Fibroblast of skin of scalp (primary cell): ENCODE measurements at places on chromosomes 6 and 20.
A peak's percentile ranks its signal among the peaks of the same experiment; 100 is the strongest.

DNA sequence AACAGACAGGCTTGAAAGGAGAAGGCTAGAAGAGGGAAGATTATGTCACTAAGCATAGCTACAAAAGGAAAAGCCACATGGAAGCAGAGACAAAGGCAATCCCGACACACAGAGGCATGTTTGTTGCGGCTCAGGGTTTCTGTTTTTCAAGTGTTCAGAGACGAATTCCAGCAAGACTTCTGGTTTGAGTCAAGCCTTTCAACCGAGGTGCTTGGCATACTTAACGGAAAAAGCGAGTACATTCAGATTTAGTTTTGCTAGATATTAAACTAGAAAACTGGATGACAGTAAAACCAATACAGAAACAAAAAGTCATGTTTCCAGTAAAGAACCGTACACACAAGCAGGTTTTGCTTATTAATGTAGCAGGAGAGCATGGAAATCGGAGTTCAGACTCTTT is 27.2 kb downstream of the MCUR1 start:
- peak; percentile 67 for DNase-seq

DNA sequence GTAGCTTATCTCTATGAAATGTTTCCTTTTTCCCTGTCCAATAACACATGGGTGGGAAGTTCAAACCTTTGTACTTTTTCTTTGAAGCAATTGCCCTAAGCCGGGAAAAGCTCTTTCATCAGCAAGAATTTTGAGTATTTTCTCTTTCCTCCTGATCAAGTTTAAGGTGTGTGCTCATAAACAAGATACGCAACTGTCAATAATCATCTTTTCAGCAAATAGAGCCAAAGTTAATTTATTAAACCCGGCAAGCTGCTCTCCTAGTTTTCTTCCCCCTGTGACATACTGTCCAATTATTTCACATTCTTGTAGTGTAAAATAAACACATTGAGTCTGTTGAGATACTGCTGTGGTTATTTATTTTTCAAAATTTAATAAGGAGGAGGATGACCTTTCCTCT is 194.4 kb downstream of the EDN1 start:
- no peak for DNase-seq

DNA sequence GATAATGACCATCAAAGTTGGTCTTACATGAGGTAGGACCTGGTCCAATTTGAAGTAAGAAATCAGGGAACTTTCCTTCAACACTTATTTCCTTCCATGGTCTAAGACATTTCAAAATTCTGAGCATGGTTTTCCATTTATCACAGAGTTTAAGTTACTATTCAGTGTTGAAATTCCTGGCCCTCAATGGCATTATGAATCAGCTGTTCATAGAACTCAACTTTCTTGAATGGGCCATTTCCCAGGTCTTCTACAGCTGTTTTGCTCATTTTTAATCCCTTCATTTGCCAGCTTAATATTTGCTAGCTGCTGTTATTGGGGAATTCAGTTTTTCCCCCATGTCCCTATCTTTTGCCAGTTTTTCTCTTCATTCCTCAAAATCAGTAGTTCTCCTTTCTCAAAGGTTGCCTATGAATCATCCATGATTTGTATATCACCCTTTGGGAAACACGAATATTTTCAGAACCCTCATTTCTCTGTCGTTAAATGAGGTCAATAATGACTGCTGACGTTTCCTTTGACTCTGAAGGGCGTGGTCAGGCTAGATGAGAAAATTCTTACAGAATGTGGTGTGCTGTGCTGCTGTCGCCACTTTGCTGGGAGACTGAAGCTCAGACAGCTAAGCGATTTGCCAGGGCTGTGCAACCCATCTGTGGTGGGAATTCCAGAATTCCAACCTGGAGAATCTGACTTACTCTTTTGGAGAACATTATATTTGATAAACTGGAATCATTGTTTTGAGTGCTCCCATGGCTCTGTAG is 216.5 kb upstream of the FLRT3 start:
- peak; percentile 57 for DNase-seq

GRCh38 chr6:31877125-31877650 is 1.6 kb downstream of the SLC44A4 start:
- DNase-seq: no peak

DNA sequence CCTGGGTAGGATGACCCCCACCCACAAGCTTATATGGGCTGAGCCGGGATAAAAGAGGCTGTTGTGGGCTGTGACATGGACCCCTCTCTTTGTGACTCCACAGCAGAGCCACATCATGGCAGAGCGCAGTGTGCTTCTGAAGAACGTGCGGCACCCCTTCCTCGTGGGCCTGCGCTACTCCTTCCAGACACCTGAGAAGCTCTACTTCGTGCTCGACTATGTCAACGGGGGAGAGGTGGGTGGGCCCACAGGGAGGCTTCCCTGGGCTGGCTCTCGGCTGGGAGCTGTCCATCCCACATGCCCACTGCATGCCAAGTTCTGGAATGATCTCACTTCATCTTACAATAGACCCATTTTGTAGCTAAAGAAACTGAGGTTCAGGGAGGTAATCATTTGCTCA is 10.5 kb downstream of the SGK2 start:
- DNase-seq: no peak

DNA sequence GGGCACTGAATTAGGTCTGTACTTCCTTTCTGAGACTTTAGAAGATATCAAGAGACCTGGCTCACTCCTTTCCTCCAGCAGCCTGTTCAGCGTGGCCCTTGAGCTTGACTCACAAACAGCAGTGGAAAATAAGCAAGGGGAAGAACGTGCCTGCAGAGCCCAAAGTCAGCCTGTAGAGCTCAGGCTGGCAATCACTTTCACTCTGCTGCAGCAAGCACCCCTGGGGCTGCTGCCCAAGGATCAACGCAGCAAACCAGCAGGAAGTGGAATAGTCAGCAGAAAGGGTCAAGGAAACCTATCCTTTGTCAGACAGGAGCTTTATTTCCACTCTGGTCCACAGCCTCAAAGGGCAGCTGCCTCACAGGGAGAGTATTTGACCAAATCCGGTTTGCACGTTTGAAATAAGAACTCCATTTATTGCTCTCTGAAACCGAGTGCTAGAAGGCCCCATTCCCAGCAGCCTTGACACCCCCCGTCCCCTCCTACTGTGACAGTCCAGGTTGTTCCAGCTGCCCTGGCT is 77.4 kb downstream of the PRDM1 start:
- DNase-seq: peak; percentile 78
